ENCODE measurements at places on chromosomes 12 and 14.

- peak; percentile 78 for DNase-seq
Measured at GRCh38 chr12:24997970-24998582, 49.2 kb upstream of the BCAT1 start.

GRCh38 chr12:22312336-22312735 is 22.2 kb downstream of the ST8SIA1 start:
- peak; percentile 95 for DNase-seq

GRCh38 chr12:27595231-27595642 is 71.2 kb downstream of the PPFIBP1 start:
- DNase-seq, result peak; percentile 94

GRCh38 chr12:94707892-94708291 is 57.5 kb upstream of the TMCC3 start:
- peak; percentile 64 for DNase-seq

GRCh38 chr12:93587611-93588010 is 15.1 kb downstream of the SOCS2 start:
- no peak for DNase-seq

GRCh38 chr12:121366063-121366459 is 13.8 kb upstream of the ANAPC5 start:
- DNase-seq, result no peak

GRCh38 chr12:7110661-7111060 is 1.6 kb upstream of the C1RL start:
- DNase-seq, result no peak

GRCh38 chr14:59293935-59294661 is 105.6 kb downstream of the DAAM1 start:
- DNase-seq, result no peak

Data from cardiac fibroblast (primary cell).